Fibroblast of skin of abdomen (primary cell): ENCODE measurements at places on chromosomes 4 and X.

- peak; percentile 23 for DNase-seq
These were observed 9.7 kb downstream of the SERTM2 start for GRCh38 chrX:111521169-111521568.

DNA sequence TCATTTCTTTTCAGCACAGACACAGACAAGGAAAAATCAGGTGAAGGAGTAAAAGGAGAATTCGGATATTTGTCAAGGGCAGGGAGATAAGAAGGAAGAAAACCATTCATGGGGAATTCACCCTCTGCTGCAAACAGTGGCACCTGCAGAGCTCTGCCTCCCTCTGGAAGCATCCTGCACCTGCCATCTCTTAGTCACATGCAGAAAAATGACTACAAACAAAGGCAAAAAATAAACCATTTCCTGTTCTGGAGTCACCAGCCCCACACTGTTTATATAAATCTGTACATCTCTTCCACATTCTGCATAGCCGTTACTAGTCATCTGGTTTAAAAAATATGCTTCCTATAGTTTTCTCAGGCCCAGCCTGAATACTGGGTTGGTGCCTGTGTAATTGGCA is 205.3 kb downstream of the ARAP2 start:
- no peak for DNase-seq

- peak; percentile 36 for DNase-seq
These were observed 47.6 kb upstream of the PRSS12 start for GRCh38 chr4:118400356-118400755.

DNA sequence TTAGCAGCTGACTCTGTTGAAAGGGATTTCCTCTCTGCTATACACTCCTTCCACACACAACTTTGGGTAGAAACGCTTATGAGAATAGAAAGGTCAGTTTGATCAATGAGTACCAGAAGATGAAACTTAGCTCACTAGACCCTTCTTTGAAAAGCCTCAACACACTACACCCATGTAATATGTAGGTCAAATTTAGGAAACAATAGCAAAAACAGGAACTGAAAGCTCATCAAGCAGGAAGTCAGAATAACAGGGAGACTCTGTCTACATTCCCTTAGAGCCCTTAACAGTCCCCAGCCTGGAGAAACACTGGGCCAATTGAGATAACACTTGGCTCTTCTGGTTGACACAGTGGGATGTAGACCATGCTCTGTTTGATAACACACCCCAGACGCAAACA is 30.7 kb downstream of the SRPX2 start:
- no peak for DNase-seq

- no peak for DNase-seq
These were observed 16.6 kb downstream of the SOWAHB start for GRCh38 chr4:76881375-76881774.

- peak; percentile 85 for DNase-seq
These were observed 685 bp downstream of the LCORL start for GRCh38 chr4:18020671-18021469.

DNA sequence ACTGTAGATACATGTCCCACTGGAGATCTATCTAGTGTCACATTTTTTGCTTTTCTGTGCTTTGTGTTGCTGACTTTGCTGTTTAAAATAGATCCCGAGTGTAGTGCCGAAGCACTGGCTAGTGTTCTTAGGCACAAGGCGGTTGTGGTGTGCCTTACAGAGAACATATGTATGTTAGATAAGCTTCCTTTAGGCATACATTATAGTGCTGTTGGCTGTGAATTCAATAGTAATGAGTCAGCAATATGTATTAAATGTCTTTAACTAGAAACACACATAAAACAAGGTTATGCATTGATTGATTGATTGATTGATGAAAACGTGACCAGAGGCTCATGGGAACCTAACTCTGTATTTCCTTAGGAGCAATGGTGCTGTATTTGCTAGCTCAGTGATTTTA is 56.2 kb downstream of the COX7B2 start:
- DNase-seq, result no peak

- no peak for DNase-seq
These were observed 22.2 kb upstream of the HSPA4L start for GRCh38 chr4:127759893-127760292.

- no peak for DNase-seq
These were observed 640.8 kb downstream of the TRIML1 start for GRCh38 chr4:188780028-188780427.

DNA sequence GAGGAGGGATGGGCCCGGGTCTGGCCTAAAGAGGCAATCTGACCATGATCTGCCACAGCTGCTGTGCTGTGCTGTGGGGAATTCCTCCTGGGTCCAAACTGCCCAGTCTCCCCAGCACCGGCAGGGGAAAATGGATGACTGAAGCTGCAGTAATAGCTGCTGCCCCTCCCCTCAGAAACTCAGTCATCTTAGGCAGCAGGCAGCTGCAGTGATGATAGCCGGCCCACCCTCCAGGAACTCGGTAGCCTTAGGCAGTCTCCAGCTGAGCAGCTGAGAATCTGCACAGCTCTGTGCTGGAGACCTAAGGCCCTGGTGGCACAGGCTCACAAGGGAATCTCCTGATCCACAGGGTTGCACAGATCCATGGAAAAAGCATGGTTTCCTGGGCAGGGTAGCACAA is 113.4 kb upstream of the USP38 start:
- no peak for DNase-seq

- DNase-seq, result peak; percentile 19
These were observed 238.9 kb downstream of the SLC7A11 start for GRCh38 chr4:138003248-138003647.

DNA sequence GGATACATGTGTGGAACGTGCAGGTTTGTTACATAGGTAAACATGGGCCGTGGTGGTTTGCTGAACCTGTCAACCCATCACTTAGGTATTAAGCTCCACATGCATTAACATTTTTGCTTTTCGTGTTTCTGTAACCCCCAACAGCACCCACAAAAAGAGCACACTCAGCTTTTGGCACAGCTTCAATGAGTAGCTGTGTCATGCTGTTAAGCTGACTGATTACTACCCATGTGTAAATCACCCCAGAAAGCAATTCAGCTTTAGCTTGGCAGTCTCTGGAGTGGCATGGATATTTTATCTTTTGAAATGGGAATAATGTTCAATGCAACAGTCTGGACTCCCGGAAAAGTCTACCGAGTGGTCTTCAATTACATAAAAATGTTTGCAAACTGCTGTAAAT is 734.3 kb downstream of the STIM2 start:
- DNase-seq, result no peak

DNA sequence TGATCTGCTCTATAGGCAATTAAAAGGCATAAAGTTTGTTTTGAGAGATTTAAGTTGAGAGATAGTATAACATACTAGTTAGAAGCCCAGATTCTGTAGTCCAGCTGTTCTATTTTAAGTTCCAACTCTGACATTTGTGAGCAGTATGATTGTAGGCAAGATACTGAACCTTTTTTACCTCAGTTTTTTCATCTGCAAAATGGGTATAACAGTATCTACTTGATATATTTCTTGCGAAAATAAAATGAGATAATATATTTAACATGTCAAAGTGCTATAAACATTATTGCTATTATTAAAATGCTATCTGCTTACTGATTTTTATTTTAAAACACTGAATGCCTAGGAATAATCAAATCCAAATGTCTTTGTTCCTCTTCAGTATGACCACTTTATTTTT is 19.2 kb downstream of the TMPRSS11F start:
- no peak for DNase-seq

GRCh38 chrX:140501321-140501720 is 3.5 kb downstream of the SOX3 start:
- no peak for DNase-seq

- no peak for DNase-seq
These were observed 654 bp downstream of the ATOH1 start for GRCh38 chr4:93828995-93829819.

GRCh38 chrX:41634284-41634683 is 54.5 kb upstream of the GPR34 start:
- DNase-seq, result no peak
